ENCODE measurements at places on chromosomes 5 and 9.

- no peak for DNase-seq
These were observed 57.4 kb downstream of the TSTD2 start for GRCh38 chr9:97575673-97576200.

- DNase-seq: no peak
These were observed 59.7 kb downstream of the ELL2 start for GRCh38 chr5:95901676-95902627.

GRCh38 chr5:36273809-36274526, 27.7 kb downstream of the RANBP3L start:
- no peak for DNase-seq

DNA sequence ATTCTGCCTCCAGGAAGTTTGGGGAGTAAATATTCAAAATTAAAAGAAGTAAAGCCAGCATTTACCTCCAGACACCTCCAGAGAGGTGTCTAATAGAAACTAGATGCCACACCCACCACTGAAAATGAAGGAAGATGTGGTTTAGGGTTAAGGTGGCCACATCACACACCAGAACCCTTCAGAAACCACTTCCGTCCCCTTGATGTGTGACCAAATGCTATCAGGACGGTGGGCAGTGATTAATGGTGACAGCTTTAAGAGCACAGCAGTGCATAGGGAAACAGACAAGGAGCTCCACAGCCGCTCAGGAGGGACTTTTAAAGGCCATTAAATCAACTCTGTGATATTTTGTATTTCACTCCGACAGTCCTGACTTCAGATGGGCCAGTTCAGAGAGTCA, 295.2 kb downstream of the BRINP1 start:
- DNase-seq: no peak

GRCh38 chr5:100690036-100690560, 154.9 kb downstream of the FAM174A start:
- DNase-seq: no peak

GRCh38 chr5:24196789-24197188, 448.0 kb downstream of the CDH10 start:
- DNase-seq: no peak

- DNase-seq: no peak
These were observed 6.9 kb upstream of the GMCL2 start for GRCh38 chr5:178194026-178194425.

DNA sequence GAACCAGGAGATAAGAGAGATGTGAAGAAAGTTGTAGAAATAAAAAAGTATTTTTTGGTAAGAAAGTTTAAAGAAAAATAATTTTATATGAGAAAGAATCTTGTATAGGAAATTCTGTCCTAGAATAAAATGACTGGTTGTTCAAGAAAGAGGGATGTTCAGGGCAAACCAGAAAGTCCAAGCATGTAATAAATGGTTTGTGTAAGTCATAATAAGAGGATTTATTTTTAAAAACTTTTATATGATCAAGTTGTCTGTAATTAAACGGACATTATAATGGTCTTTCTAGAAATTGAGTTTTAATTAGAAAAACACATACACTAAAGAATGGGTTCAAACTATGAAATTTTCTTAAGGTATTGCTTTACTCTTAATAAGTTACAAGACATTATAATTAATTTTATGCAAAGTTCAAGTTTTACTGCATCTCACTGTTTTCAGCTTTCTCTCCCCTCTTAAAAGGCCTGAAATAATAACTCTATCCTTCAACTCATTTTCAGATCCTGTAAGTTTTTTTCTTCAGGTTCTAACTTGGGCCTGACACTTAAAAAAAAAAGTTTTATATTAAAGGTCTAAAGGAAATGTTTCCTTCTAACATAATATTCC, 56.1 kb upstream of the ZNF300 start:
- no peak for DNase-seq

DNA sequence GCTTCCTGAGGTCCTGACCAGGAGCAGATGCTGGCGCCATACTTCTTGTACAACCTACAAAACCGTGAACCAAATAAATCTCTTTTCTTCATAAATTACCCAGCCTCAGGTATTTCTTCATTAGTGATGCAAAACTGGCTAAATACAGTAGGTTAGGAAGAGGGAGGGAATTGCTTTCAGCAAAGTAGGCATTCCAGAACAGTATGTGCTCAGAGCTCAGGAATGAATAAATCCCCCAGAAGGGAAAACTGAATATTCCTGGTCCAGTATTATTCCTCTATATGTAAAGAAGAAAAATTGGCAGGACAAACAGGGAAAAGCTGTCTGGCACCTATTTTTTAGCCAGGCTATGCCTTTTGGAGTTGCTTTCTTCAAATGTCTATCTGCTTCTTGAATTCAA, 577.1 kb downstream of the PSAT1 start:
- DNase-seq: no peak

DNA sequence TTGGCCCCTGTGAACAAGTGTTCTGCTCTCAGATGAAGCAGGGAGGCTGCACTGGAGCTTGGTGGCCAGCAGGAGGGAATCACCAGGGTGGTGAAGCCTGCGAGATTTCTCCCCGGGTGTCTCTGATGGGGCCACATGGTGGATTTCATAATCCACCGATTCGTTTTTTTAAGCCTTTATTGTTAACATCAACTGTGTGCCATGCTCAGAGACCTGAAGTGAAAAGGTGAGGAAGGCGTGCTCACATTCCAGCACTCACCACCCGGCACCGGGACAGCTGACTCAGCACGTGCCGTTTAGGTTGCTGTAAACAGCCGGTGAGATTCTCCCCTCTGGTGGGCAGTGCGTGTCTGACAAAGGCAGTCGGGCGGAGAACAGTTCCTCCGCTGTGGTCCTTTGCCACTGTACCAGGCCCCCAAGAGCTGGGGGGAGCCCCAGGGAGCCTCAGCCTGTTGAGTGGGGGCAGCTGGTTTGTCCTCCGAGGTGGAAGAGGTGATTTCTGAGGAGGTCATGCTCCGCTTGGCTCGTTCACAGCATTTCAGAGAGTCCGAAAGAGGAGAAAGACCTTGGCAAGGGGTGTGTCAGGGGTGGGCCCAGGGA, 12.7 kb upstream of the AHRR start:
- no peak for DNase-seq

DNA sequence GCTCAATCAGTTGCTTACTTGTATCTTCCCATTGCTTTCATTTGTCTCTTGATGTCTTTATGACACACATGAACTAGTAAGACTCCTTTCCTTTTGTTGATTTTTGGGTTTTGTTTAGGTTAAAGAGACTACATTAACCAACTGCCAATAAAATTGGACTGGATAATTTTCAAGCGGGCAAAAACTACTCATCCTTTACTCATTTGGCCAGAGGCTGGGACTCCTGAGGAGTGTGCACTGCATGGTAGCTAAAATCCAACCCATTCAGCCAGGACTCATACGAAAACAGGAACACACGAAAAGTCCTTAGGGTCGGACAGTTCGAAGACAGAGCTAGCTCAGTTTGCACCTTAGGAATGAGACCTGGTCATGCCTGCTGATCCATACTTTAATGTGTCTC, 6.0 kb downstream of the SLC46A2 start:
- no peak for DNase-seq

DNA sequence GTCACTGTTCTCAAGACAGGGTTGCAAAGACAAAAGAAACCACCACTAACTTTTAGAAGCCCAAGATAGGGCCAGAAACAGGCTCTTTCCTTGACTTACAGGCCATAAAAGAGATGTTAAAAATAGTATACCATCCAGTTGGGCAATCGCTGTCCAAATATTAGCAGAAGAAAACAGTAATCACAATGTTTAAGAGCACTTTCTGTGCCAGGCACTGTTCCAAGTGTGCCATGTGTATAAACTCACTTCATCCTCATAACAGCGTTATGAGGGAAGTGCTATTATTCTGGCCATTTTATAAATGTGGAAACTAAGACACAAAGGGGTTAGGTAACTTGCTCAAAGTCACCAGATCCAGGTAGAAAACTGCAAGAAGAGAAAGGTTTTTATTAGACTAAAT, 111.7 kb downstream of the KCNN2 start:
- DNase-seq: no peak

- DNase-seq: peak; percentile 64
These were observed 15.3 kb downstream of the ARPC5L start for GRCh38 chr9:124877021-124877782.

DNA sequence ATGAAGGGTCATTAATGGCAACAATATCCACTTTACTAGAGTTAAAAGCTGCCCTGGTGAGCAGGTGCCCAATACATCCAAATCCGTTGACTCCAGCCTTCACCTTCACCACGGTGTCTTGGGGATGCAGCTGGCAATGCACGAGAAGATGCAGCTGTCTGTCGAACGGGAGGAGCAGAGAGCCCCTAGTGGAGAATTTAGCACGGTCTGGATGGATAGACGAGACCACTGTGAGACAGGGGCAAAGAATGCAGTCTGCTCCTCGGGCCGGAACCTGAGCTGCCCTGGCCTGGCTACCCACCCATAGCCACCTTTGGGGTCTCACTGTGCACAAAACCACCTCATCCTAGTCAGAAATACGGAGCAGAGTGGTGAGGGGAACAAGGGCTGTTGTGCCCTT, 35.1 kb downstream of the ADRA1B start:
- DNase-seq: no peak

GRCh38 chr5:164326219-164326618, 820.8 kb downstream of the MAT2B start:
- no peak for DNase-seq

DNA sequence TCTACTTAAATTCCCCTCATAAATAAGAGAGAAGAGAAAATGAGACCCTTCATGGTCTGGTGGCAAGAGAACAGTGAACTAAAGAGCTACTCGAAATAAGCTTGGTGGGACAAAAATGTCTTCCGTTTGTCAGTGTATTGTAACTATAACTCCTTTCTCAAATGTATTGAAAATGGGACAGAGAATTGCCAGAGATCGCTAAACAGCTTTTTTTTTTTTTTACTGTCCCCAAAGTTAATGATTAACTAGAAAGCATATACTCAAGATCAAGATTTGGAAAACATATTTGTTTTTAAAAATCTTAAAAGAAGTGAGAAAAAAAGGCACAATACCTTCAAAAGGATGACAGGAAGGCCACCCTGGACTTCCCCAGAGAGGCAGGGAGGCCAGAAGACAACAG, 206.4 kb upstream of the CTNND2 start:
- DNase-seq: no peak

- DNase-seq: no peak
These were observed 50.6 kb downstream of the NREP start for GRCh38 chr5:111706345-111706744.

DNA sequence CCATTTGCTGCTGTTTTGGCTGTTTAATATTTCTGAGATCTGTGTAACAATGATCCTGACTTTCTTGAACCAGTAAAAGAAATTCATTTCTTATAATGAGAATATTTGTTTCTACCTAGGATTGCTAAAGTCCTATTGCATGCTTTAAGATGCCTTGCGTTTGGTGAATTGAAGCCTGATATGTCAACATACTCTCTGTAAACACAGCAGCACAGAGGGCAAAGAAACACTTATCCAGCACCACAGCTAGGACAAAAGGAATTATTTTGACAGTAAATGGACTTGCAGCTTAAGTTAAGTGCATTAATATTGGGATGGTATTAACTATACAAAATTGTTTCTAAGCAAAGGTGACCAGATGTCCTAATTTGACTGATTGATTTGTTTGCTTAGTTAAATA, 2031.2 kb upstream of the CDH6 start:
- no peak for DNase-seq

Data from NCI-H510A (cell line).